ENCODE measurements at places on chromosomes 7 and 10.

GRCh38 chr7:1257221-1257620, 24.5 kb downstream of the UNCX start:
- no peak for DNase-seq

DNA sequence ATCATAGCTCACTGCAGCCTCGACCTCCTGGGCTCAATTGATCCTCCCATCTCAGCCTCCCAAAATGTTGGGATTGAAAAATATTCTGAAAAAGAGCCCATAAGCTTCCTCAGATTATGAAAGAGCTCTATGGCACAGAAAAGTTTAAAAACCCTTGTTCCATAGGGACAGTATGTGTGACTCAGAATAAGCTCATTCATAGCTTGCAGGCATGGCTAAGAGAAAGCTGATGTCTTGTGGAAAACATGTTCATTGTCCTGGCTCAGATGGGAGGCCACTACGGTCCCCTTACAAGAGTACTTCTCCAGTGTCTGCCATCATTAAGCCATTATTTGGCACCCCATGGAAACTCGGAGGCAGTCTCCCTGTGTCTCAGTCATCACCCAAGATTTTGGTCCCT, 64.0 kb downstream of the CCDC3 start:
- DNase-seq, result no peak

GRCh38 chr7:30918676-30919075, 7.0 kb downstream of the AQP1 start:
- DNase-seq, result no peak

DNA sequence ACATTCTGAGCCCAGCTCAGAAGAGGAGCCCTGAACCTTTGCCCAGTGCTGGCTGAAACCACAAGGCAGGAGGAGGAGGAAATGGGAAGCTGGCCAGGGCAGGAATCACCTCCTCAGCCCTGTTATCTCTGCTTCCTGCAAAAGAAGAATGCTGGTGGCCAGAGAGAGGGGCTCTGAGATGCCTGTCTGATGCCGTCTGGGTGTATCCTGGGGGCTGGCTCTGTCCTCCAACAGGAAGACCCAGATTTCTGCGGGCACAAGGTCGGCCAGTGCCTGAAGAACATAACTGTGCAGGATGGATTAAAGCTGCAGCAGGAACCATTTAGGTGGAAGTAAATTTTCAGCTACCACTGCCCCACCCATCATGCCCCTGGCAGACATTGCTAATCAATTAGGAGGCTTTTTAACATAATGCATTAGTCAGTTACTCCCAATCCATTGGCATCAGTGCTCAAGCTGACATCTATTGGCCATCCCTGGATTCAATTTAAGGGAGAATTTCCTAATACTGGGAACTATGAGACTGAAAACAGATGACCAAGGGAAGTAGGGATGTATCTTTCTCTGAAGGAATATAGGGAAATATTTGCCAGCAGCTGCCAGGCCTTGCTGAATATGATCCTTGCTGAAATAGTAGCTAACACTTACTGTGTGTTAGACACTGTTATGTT, 67.7 kb downstream of the COL13A1 start:
- no peak for DNase-seq

- DNase-seq, result peak; percentile 55
Measured at GRCh38 chr7:108497082-108497725, 28.7 kb downstream of the PNPLA8 start.

- DNase-seq, result no peak
Measured at GRCh38 chr10:76497666-76498065, 1066.2 kb downstream of the LRMDA start.

- no peak for DNase-seq
Measured at GRCh38 chr7:139340808-139341057, 404 bp upstream of the FMC1 start.

GRCh38 chr7:98200364-98200763, 10.9 kb upstream of the BHLHA15 start:
- no peak for DNase-seq

GRCh38 chr7:151851782-151852181, 25.1 kb downstream of the PRKAG2 start:
- DNase-seq, result no peak

Data from NCI-H1092 treated with DMSO at 0.1 percent for 48 hours (cell line).